ENCODE measurements at places on chromosomes 6 and 20. TPM values are rescaled to one million over a fixed set of nuclear protein-coding genes. Genes with fewer than 3 reads are reported as not detected.

DNA sequence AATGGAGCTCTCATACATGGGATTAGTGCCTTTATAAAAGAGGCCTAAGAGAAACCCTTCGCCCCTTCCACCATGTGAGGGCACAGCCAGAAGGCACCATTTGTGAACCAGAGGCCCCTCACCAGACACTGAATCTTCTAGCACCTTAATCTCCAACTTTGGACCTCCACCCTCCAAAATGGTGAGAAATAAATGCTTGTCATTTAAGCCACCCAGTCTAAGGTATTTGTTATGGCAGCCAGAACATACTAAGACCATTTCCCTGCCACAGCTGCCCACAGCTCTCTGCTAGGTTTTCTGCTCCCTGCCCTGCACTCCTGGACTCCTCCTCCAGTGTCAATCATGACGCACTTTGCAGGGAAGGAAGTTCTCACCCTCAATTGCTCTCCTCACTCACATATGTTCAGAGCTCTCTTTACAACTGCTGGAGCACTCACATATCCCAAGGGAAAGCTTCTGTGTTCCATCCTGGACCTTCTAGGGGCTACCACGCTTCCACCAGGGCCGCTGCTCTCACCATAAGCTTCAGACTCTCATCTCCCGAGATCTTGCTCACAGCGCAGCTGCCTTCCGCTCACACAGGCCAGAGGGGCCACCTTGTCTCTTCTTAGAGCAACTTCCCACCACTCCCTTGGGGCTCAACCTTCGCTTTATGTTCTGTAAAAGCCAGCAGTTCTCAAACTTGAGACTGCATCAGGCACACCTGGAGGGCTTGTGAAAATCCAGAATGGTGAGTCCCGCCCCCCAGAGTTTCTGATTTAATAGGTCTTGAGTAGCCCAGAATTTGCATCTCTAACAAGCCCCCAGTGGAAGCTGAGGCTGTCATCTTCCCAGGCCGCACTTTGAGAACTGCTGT is 1.6 kb upstream of the LY86 start:
- no peaks in the 10 kb centered on the region for H3K36me3 ChIP-seq
- H3K27ac ChIP-seq, result no peak overlapping the region
- H3K4me3 ChIP-seq, result no peak overlapping the region
- no peak for DNase-seq
- no peaks in the 10 kb centered on the region for H3K27me3 ChIP-seq
- H3K4me1 ChIP-seq, result no peaks in the 10 kb centered on the region

DNA sequence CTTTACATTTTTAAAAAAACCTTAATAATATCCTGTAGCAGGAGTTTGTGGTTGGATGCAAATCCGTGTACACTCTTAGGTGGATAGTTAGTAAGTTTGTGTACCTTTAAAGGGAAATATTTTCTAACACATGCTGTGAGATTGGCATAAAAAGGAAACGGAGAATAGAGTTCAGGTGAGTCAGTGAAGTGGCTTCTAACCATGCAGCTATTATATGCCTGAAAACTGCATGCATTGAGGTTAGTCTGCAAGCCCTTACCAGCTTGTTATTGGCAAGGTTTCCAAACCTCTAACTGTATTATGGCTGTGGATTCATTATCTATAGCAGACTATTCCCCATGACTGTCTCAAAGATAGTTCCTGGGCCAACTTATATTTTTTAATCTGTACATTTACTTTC is 420.6 kb upstream of the MMS22L start:
- no peaks in the 10 kb centered on the region for H3K4me1 ChIP-seq
- H3K4me3 ChIP-seq, result no peak overlapping the region
- no peaks in the 10 kb centered on the region for H3K36me3 ChIP-seq
- no peaks in the 10 kb centered on the region for H3K27me3 ChIP-seq
- no peak overlapping the region for H3K27ac ChIP-seq
- no peak for DNase-seq

DNA sequence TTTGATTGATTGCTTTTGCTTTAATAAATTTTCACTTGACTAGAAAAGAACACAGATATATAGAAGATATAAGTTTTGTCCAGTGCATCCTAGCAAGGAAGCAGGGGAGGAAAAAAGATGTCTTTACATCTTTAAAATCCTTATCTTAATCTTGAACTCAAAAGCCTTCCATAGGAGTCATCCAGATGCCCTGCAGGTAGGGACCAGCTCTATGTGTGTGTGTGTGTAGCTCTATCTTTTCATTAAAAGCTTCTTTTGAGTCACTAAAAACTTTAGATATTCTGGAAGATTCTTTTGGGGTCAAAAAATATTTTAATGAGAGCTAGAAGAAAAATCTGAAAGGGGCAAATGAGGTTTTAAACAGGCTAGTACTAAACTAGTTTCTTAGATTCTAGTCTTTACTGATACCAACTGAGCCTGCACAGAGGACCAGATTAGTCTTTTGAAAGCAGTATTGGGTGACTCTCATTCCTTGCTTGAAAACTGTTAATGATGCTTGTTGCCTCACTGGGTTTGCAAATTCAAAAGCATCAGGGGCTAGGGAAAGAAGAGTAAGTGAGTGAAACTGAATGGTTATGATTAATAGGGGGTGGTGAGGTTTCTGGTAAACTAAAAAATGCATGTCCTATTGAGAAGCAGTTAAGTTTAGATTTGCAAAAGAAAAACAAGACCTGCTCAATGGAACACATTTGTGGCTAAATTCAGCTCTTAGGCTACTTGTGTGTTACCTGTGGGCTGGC is 40.6 kb upstream of the JAG1 start:
- no peak overlapping the region for H3K27ac ChIP-seq
- no peaks in the 10 kb centered on the region for H3K4me1 ChIP-seq
- DNase-seq, result no peak
- H3K4me3 ChIP-seq, result no peak overlapping the region
- H3K27me3 ChIP-seq, result no peaks in the 10 kb centered on the region
- H3K36me3 ChIP-seq, result no peaks in the 10 kb centered on the region

DNA sequence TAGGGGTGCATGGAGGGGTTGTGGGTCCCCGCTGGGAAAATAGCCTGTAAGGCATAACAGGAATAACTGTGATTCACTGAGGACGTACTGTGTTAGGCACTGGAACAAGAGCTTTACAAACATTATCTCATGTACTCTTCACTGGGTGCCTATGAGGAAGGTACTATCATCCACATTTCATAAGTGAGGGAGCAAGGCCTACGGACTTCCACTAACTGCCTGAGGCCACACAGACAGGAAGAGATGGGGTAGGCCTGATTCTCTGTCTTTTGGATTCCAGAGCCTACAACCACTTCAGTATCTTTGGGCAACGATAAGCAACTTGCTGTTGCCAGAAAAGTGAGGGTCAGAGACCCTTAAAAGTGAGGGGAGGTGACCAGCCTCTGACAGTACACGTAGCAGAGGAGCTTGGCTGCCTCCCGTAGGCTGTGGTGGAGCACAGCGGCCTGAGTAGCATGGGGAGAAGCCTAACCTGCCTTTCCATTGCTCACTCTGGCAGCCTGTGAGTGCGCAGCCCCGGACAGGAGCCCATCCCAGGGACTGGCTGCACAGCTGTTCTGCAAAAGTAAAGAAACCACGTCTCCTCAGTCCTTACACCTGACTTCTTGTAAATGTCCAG is 30.4 kb downstream of the PSMB1 start:
- H3K4me1 ChIP-seq, result no peaks in the 10 kb centered on the region
- DNase-seq, result no peak
- no peaks in the 10 kb centered on the region for H3K27me3 ChIP-seq
- H3K27ac ChIP-seq, result no peak overlapping the region
- no peaks in the 10 kb centered on the region for H3K36me3 ChIP-seq

- no peaks in the 10 kb centered on the region for H3K4me1 ChIP-seq
- H3K4me3 ChIP-seq, result no peak overlapping the region
- no peaks in the 10 kb centered on the region for H3K36me3 ChIP-seq
- H3K27me3 ChIP-seq, result no peaks in the 10 kb centered on the region
- H3K27ac ChIP-seq, result no peak overlapping the region
Measured at GRCh38 chr6:119862719-119863118, 513.2 kb upstream of the MAN1A1 start.

GRCh38 chr6:37947468-37947867 is 127.9 kb downstream of the ZFAND3 start:
- H3K27me3 ChIP-seq, result no peaks in the 10 kb centered on the region
- no peaks in the 10 kb centered on the region for H3K4me1 ChIP-seq
- no peak overlapping the region for H3K4me3 ChIP-seq

DNA sequence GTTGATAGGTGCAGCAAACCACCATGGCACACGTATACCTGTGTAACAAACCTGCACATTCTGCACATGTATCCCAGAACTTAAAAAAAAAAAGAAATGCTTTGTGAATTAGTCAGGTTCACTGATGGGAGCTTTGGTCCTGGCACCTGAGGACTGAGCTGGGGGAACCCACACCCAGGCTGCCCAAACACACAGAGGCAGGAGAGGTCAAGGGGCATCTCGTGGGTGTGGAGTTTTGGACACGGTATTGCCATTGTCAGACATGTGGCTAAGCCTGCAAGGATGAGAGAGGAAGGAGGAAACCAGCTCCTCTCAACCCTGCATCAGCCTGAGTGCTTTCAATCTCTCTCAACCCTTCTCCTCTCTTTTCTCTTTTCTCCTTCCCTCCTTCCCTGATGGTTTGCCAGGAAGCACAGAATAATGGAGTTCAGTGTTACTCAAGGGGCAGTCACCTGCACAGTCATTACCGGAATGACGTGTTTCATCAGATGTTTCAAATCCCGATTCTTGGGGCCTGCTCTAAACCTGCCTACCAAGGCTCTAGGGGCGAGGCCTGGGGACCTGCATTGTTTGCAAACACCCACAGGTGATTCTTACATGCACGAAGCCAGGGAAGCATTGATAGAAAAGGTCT is 89.9 kb upstream of the NEDD9 start:
- H3K4me1 ChIP-seq, result peaks cover 5% of the 10 kb centered on the region

DNA sequence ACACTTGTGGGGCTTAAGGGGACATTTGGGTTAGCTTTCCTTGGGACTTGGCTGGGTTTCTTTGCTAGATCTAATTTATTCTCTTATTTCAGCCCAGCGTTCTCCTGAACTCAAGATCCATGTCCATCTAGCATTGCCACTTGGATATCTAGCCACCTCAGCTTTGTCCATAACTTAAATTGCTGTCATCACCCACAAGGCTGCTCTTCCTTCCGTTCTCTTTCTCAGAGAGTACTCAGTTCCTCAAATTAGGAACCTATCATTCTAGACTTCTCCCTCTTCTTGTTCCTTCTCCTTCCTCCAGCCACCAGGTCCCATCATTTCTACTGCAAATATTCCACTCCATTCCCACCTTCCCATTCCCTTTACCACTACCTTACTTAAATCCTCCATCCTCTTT is 4.3 kb downstream of the SMIM26 start:
- DNase-seq, result no peak
- H3K27ac ChIP-seq, result no peak overlapping the region
- H3K4me3 ChIP-seq, result no peak overlapping the region
- peaks cover 3% of the 10 kb centered on the region for H3K36me3 ChIP-seq
- no peaks in the 10 kb centered on the region for H3K4me1 ChIP-seq

The CPNE5 gene
- 13.1 TPM for total RNA-seq

The GRIK2 gene
- 3.0 TPM for total RNA-seq

The PDYN gene
- total RNA-seq, result not detected
